ENCODE measurements at places on chromosomes 11 and 22. TPM values are rescaled to one million over a fixed set of nuclear protein-coding genes. Genes with fewer than 3 reads are reported as not detected.
A peak's percentile ranks its signal among the peaks of the same experiment; 100 is the strongest.

- no peaks in the 10 kb centered on the region for H3K27me3 ChIP-seq
- H3K36me3 ChIP-seq, result no peaks in the 10 kb centered on the region
- no peak overlapping the region for H3K4me3 ChIP-seq
- DNase-seq, result no peak
These were observed 66.8 kb downstream of the TSPAN18 start for GRCh38 chr11:44793350-44794090.

The ST14 gene
- total RNA-seq, result 22.9 TPM

- peaks cover 4% of the 10 kb centered on the region for H3K4me1 ChIP-seq
- H3K4me3 ChIP-seq, result no peak overlapping the region
- no peaks in the 10 kb centered on the region for H3K27me3 ChIP-seq
- H3K27ac ChIP-seq, result no peak overlapping the region
- no peak for DNase-seq
- peaks cover 29% of the 10 kb centered on the region for H3K36me3 ChIP-seq
These were observed 3.2 kb downstream of the TTLL12 start for GRCh38 chr22:43183496-43184277.

DNA sequence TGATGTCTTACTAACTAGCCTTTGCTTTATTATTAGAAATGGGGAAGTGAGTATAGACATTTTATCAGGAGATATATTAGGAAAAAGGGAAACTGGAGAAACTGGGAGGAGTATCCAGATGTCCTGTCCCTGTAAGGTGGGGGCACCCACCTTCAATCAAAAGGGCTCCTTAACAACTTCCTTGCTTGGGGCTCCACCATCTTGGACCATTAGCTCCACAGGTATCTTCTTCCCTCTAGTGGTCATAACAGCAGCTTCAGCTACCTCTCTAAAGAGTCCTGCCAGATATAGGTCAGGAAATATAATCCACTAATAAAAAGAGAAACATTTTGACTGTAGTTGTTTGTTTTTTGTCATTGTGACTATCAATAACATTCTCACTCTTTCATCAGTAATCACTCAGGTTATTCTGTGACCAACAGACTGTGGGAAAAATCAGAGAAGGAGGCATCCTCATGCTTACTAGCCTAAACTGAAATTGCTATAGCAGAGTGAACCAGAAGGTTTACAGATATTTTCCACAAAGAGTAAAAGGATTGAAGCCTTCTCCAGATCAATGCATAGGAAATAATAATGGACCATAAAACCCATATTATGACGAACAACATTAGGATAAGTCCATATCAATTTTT lies 10.4 kb downstream of the OR51B4 start:
- no peak overlapping the region for H3K4me3 ChIP-seq
- no peaks in the 10 kb centered on the region for H3K27me3 ChIP-seq
- no peaks in the 10 kb centered on the region for H3K4me1 ChIP-seq
- peak; percentile 33 for DNase-seq

DNA sequence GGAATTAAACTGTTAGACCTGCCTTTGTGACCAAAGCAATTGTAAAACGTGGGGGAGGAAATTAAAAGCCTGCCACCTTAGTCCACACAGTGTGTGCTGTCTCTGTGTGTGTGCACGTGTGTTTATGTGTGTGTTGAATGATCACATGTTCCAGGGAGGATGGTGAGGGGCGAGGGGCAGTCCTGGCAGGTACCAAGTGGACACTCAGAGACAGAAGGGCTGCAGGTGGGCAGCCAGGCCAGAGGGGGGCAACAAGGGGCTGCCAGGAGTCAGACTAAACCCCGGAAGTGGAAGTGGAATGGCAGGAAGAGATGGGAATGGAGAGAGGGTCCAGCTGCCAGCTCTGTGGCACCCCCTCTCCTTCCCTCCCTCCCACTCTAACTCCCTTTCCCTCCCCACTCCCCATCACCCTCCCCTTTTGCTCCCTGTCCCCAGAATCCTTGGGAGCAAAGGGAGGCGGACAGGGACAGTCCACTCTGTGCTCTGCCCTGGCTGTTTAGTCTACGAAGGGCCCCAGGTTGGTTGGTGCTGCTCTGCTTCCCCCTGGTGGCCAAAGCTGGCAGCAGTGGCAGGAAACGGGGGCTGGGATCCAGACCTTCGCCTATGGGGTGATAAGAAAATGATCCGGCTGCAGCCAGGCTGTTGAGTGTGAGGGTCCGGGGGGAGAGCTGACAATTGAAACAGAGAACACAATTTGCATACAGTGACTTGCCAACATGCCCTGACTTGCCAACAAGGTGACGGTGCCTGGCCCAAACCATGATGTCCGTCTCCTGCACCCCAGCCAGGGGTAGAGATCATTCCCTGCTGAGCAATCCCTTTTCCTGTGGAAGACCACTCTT lies 24.4 kb downstream of the P2RY2 start:
- no peaks in the 10 kb centered on the region for H3K27me3 ChIP-seq
- peak overlapping the region; percentile 73 for H3K4me3 ChIP-seq
- H3K27ac ChIP-seq, result no peak overlapping the region

DNA sequence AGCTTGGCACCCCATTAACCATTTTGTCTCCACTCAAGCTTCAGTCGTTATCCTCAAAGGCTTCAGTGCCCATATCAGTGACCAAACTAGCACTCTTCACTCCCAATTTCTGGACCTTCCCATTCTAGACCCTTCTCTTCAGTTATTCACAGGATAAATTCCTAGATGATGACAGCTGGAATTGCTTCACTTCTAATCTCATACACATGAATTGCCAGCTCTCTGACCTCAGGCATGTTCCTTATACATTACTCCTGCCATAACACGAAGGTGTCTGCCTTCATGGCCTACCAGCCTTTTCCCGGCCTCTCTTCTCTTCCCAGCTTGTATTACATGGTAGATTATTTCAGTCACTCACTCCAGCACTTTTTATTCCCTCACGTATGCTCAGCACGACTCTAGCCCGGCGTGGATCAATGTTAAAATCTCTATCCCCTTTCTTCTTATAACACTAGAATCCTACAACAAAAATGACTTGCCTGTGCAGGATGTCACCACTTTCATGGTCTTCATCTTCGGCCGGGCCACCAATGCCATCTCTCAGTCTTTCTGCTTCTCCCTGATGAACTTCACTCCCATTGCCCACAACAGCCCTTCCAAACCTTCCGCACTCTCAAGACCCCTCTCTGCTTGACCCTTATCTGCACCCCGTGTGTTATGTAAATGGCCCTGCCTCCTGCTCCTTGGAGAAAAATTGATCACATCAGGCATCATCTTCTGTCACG lies 36.9 kb downstream of the EIF3F start:
- peak; percentile 3 for DNase-seq
- peaks cover 11% of the 10 kb centered on the region for H3K27me3 ChIP-seq
- H3K4me1 ChIP-seq, result no peaks in the 10 kb centered on the region
- no peak overlapping the region for H3K4me3 ChIP-seq
- no peak overlapping the region for H3K27ac ChIP-seq
- no peaks in the 10 kb centered on the region for H3K36me3 ChIP-seq

- H3K36me3 ChIP-seq, result peaks cover 15% of the 10 kb centered on the region
- H3K27me3 ChIP-seq, result no peaks in the 10 kb centered on the region
- H3K4me3 ChIP-seq, result no peak overlapping the region
- no peak overlapping the region for H3K27ac ChIP-seq
These were observed 35.2 kb upstream of the CSNK1E start for GRCh38 chr22:38352436-38352835.

The SPDYC gene
- total RNA-seq, result 0.44 TPM

- DNase-seq, result no peak
- H3K27ac ChIP-seq, result no peak overlapping the region
- no peak overlapping the region for H3K4me3 ChIP-seq
- no peaks in the 10 kb centered on the region for H3K27me3 ChIP-seq
- no peaks in the 10 kb centered on the region for H3K4me1 ChIP-seq
These were observed 3.8 kb downstream of the CD81 start for GRCh38 chr11:2380807-2381350.

GRCh38 chr11:80182901-80183300 lies 742.1 kb upstream of the TENM4 start:
- no peak for DNase-seq
- no peak overlapping the region for H3K27ac ChIP-seq
- H3K4me3 ChIP-seq, result no peak overlapping the region
- no peaks in the 10 kb centered on the region for H3K4me1 ChIP-seq

DNA sequence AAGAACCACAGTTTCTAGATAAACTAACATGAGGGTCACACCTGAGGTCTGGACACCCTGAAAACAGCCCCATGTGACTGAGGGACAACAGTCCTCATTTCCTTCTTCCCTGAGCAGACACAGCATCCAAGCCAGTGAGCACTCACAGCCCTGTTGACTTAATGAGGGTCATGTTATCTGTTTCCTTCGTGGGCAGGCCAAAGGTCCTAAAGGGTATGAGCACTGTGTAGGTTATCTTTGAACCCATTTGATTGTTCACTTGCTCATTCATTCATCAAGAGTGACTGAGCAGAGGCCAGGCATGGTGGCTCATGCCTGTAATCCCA lies 170.7 kb upstream of the B3GAT1 start:
- H3K27ac ChIP-seq, result no peak overlapping the region
- no peaks in the 10 kb centered on the region for H3K36me3 ChIP-seq
- no peaks in the 10 kb centered on the region for H3K4me1 ChIP-seq
- H3K27me3 ChIP-seq, result no peaks in the 10 kb centered on the region
- DNase-seq, result peak; percentile 7

GRCh38 chr11:61654397-61654829 lies 25.8 kb upstream of the DAGLA start:
- no peak for DNase-seq
- H3K4me1 ChIP-seq, result peaks cover 5% of the 10 kb centered on the region
- no peak overlapping the region for H3K4me3 ChIP-seq
- H3K27me3 ChIP-seq, result no peaks in the 10 kb centered on the region
- H3K27ac ChIP-seq, result no peak overlapping the region
- H3K36me3 ChIP-seq, result no peaks in the 10 kb centered on the region

DNA sequence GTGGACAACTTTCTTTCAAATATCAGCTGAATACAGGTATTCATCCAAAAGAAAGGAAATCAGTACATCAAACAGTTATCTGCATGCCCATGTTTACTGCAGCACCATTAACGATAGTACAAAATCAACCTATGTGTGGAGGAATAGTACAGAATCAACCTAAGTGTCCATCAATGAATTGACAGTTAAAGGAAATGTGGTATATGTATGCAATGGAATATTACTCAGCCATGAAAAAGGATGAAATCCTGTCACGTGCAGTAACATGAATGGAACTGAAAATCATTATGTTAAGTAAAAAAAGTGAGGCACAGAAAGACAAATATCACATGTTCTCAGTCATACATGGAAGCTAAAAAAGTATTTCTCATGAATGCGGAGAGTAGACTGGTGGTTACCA lies 132.3 kb downstream of the MED15 start:
- DNase-seq, result no peak
- no peak overlapping the region for H3K27ac ChIP-seq
- H3K4me3 ChIP-seq, result no peak overlapping the region
- H3K4me1 ChIP-seq, result no peaks in the 10 kb centered on the region

DNA sequence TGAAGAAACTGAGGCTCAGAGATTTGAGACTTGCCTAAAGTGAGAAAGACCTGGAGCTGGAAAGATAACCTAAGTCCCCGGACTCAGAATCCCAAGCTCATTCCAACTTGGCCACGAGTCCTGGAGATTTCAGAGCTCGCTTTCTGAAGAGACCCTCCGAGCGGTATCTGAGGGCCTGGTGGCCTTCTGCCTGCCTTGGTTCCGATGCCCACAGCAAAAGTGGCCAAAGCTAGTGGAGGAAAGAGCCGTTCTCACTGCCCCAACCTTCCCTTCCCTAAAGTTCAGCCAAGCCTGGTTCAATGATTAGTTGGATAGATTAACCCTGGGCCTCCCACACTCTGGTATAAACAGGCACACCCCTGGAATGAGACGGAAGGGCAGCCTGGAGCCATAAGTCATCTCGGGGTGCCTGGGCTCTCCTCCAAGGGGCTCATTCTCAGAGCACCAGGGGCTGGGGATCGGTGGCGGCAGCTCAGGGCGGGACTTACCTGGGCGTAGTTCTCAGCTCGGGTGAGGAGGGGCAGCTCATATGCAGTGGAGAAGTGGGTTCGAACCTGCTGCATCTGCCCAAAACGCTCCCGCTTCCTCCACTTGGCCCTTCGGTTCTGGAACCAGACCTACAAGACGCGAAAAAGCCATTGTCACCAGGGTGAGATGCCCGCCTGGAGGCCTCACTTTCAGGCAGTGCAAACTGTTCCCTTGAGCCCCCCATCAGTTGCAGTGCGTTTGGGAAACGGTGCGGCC lies 42.8 kb downstream of the ALX4 start:
- H3K4me1 ChIP-seq, result no peaks in the 10 kb centered on the region
- H3K4me3 ChIP-seq, result no peak overlapping the region
- H3K27ac ChIP-seq, result no peak overlapping the region
- DNase-seq, result no peak
- H3K36me3 ChIP-seq, result no peaks in the 10 kb centered on the region

DNA sequence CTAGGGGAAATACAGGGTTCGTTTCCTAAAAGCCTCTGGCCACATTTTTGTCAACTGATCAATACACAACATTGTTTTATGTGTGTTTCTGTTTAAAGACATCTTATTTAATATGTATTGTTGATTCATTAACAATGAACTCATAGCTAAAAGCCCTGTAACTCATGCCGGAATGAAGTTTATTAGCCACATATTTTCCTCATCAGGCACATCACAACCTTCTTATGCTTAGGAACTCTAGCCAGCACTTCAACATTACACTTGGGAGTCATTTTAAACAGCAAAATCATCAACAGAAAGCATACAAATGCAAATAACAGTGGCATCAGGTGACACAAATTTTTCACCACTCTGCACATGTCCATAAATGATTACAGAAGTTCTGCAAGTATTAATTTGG lies 15.1 kb upstream of the BLID start:
- no peak for DNase-seq
- no peaks in the 10 kb centered on the region for H3K4me1 ChIP-seq
- H3K27me3 ChIP-seq, result no peaks in the 10 kb centered on the region
- no peaks in the 10 kb centered on the region for H3K36me3 ChIP-seq

The HOATZ gene
- total RNA-seq, result not detected

The IFITM1 gene
- total RNA-seq, result 500 TPM

DNA sequence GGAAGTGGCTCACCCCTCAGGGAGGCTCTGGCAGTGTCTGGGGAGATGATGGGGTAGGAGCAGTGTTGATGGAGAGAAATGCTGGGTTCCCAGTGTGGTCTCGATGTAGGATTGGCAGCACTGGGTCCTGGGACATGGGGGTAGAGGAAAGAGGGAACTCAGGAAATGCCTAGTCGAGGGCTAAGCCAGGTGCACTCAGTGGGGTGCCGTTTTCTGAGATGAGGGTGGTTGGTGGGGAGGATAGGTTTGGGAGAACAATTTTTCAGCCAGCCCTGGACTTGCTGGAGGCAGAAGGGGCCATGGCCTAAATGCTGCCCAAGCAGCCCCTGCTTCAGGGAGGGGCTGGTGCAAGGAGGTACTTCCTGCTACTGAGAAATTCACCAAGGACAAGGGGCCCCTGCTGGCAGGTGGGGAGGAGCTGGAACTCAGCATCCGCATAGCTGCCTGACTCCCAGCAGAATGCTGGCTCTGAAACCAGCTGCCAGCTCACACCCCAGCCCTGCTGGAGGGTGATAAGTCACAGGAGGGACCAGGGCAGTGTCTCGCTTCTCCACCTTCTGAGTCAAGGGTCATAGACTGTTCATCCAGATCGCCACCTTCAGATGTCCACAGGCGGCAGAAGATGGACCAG lies 6.0 kb downstream of the CCDC157 start:
- peak overlapping the region; percentile 64 for H3K4me3 ChIP-seq
- H3K27ac ChIP-seq, result no peak overlapping the region
- peak; percentile 84 for DNase-seq
- no peaks in the 10 kb centered on the region for H3K27me3 ChIP-seq
- peaks cover 4% of the 10 kb centered on the region for H3K4me1 ChIP-seq
- H3K36me3 ChIP-seq, result 0 out of 2 replicates have a peak, but pooled peaks cover 7% of the 10 kb centered on the region

The IFITM10 gene
- total RNA-seq, result 0.77 TPM

The ASCL2 gene
- 0.35 TPM for total RNA-seq

Data from H9 (cell line).